Heart left ventricle (tissue), 16 donors: ENCODE measurements at places on chromosomes 4 and X. TPM values are rescaled to one million over a fixed set of nuclear protein-coding genes. Genes with fewer than 3 reads are reported as not detected.

GRCh38 chr4:1344696-1345095 lies 2.3 kb upstream of the UVSSA start:
- DNase-seq = peak; percentile 15
- H3K4me1 ChIP-seq = peaks cover 12% of the 10 kb centered on the region
- H3K4me3 ChIP-seq = no peak overlapping the region
- no peaks in the 10 kb centered on the region for H3K27me3 ChIP-seq
- peaks cover 21% of the 10 kb centered on the region for H3K36me3 ChIP-seq

DNA sequence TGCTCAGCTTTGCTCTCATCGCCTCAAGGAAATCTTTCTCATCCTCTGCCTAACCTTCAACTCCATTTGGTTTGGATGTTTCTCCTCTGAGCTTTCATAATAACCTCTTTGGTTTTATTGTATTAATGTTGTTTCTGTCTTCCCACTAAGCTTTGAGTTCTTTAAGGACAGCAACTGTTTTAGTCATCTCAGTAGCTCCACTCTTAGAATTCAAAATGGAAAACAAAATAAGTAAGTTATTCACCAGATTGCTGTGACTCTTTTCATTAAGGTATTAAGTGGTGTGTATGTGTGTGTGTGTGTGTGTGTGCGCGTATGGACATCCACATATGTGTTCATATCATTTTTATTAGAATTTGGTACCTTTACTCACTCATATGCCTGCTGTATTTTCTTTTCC lies 279.2 kb upstream of the BOD1L1 start:
- no peaks in the 10 kb centered on the region for H3K36me3 ChIP-seq
- H3K27me3 ChIP-seq = no peaks in the 10 kb centered on the region
- no peak for DNase-seq
- H3K4me1 ChIP-seq = no peaks in the 10 kb centered on the region

DNA sequence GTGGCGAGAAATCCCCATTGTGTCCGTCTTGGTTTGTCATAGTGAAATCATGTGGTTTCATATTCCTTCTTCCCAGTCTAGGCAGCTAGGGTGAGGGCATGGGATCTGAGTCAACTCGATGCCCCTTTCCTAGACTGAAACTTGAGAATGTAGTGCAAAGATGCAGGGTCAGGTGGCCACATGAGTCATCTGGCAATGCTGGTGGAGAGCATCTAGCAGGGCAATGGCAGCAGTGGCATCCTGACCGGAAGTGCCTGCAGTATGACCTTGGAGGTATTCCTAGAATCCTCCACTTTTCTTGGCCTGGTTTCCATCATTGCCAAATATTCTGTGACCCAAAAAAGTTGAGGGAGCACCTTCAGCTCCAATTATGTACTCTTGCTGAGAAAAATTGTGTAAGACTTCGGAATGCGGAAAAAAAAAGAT lies 39.1 kb upstream of the TMEM184C start:
- H3K4me1 ChIP-seq = no peaks in the 10 kb centered on the region
- no peak overlapping the region for H3K27ac ChIP-seq
- DNase-seq = no peak
- no peaks in the 10 kb centered on the region for H3K36me3 ChIP-seq

- H3K4me1 ChIP-seq = no peaks in the 10 kb centered on the region
- H3K4me3 ChIP-seq = no peak overlapping the region
- no peaks in the 10 kb centered on the region for H3K36me3 ChIP-seq
- no peak for DNase-seq
Measured at GRCh38 chr4:166518315-166518714, 645.3 kb downstream of the TLL1 start.

Gene UCP1
- polyA plus RNA-seq = not detected
